Activated CD4-positive, alpha-beta T cell treated with anti-CD3 and anti-CD28 coated beads, Interleukin-2, amount 50 U/mL, for 24 hours (primary cell): ENCODE measurements at places on chromosomes 3 and 15.

DNA sequence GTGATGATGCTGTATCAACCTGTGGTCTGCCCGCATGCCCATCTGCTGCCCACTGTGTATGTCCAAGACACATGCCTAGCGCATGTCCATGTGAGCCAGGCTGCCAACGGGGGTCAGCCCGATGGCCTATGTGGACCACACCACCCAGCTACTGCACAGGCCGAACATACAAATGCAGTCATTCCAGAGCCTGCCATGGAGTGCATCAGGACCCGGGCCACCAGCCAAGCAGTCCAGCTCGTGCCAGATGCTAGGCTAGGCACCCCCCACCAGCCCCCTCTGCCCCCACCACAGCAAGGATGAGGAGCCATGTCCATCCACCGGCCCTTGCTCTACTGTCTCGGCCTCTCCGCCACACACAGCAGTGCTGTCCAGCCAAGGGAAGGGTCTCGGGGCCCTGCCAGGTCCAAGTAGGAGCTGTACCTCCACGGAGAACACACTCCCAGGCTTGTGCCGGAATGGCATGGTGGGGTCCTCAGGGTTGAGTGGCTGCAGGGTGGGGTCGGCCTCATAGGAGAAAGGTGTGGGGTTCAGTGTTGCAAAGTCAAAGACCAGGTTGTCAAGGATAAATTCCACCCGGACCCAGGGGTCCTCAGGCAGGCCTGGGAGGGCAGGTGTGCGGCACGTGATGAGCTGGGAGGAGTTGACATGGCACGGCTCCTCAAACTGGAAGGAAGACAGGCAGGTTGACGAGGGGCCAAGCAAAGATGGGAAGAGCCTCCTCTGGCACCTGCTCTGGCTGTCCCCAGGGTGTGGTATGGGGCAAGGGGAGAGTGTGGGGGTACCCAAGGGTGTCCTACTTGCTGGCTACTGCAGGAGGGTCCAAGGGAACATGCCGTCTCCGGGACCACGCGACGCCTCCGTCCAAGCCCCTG is 15.3 kb downstream of the PLXNB1 start:
- no peak for DNase-seq

DNA sequence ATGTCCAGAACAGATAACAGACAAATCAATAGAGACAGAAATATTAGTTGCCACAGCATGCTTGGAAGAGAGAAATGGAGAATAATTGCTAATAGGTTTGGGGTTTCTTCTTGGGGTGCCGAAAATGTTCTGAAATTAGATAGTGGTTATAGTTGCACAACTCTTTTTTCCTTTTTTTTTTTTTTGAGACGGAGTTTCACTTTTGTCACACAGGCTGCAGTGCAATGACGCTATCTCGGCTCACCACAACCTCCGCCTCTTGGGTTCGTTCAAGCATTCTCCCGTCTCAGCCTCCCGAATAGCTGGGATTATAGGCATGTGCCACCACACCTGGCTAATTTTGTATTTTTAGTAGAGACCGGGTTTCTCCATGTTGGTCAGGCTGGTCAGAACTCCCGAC is 163.3 kb downstream of the PLCH1 start:
- DNase-seq = no peak

DNA sequence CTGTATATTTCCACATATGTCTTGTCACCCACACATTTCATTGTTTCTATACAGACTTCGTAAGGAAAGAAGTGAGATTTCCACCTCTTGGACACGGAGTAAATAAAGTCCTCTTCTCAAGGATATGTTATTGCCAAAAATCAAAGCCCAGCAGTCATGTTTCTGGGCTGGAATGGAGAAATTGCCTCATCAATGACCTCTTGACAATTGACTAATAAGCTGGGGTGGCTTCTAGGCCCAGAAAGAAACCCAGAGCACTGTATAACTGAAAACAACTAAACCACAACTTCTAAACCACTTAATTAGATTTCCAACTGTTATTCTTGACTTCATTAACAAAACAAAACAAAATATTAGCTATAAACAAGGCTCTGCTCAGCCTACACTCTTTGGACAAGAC is 56.4 kb upstream of the SLC24A5 start:
- no peak for DNase-seq

DNA sequence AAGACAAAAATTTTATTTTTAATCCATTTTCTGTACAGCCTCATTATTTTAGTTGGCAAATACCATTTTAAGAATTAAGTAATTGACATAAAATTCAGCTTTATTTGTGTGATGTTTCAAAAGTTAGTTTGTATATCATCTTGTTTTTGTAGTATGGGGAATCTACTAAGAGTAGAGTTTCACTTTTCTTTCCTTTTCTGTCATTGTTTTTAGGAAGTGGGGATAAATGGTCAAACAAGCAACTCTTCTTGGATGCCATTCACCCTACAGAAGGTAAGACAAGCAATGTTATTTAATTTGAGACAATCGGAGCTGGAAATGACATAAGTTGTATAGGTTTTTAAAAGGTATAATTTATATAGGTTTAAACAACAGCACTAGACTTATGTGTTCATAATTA is 268.3 kb downstream of the BBX start:
- DNase-seq = no peak

DNA sequence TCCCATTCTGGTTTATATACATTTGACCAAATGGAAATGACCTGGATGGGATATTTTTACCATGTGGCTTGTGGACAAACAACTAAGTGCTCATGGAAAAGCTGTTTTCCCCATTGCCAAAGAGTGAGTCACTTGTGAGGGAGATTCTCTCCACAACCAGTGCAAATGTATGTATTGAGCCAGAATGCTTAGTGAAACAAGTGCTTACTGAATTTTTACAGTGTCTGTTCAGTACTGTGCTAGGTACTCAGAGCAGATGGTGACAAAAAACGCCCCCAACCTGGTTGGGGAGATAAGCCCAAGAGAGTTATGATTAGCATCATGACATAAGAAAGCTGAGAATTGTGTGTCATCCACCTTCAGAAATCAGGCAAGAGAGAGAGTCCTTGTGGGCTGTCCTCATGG is 2.3 kb downstream of the CHP1 start:
- DNase-seq = no peak

- DNase-seq = no peak
These were observed 14.1 kb downstream of the ACOX2 start for GRCh38 chr3:58522759-58523425.

- DNase-seq = no peak
These were observed at the start of gene ECE2 for GRCh38 chr3:184275961-184276910. TSS of gene ECE2 (plus strand) at chr3:184276022. CDS start at chr3:184276154, 132 bp downstream.
